Kidney tubule cell (primary cell): ENCODE measurements at places on chromosomes 6 and 20.

DNA sequence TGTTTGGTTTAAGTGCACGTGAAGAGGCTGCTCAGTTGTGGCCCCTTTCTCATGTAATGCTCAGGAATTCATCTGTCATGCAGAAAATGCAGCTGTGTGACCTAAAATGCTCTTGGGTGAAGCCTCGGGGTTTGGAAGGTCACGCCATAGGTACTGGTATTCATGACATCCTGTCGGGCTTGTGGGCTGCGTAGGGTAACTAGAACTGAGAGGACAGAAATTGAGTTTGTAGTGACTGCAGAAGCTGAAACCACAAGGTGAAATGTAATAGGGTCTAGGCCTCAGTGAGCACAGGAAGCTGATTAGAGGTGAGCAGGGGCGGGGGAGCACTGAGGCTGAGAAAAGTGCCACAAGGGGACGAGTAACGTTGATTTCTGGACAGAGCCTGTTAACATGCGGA is 128.8 kb downstream of the SOBP start:
- DNase-seq = no peak

DNA sequence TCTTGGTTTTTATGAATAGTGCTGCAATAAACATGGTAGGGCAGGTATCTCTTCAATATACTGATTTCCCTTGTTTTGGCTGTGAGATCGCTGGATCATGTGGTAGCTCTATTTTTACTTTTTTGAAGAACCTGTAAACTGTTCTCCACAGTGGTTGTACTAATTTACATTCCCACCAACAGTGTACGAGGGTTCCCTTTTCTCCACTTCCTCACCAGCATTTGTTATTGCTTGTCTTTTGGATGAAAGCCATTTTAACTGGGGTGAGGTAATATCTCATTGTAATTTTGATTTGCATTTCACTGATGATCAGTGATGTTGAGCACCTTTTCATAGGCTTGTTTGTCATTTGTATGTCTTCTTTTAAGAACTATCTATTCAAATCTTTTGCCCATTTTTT is 8.0 kb upstream of the ARG1 start:
- no peak for DNase-seq

DNA sequence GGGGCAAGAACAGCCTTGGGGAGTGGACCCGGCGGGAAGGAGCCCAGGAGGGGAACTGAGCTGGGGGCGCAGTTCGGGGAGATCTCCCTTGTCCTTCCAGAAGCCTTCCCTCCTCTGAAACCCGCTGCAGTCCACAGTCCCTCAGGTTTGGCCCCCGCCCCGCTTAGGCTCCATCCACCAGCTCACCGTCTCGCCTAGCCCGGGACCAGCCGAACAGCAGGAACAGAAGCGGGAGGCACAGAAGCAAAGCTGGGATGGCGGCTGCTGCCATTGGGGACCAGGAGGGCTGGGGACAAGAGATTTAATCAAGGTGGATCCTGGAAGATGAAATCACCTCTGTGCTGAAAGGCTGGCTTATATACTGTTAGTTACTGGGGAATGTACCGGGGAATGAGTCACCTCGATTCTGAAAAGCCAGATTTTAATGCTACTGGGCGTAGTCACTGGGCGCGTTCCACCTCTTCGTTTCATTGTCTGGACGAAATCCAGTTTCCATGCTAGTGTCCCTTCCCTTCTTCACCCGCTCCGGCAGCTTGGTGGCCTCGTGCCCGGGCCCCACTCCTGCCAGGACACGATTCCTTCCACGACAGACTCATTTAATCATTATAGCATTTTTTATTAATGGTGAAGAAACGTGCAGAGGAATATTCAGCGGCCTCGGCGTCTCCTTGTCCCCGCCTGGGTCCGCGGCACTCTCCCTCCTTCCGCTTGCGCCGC is at the start of gene RAET1L:
RAET1L (minus strand) TSS at position 332 of the 717 bp plus-strand sequence; CDS start at position 271, 61 bp downstream.
- peak; percentile 82 for DNase-seq

DNA sequence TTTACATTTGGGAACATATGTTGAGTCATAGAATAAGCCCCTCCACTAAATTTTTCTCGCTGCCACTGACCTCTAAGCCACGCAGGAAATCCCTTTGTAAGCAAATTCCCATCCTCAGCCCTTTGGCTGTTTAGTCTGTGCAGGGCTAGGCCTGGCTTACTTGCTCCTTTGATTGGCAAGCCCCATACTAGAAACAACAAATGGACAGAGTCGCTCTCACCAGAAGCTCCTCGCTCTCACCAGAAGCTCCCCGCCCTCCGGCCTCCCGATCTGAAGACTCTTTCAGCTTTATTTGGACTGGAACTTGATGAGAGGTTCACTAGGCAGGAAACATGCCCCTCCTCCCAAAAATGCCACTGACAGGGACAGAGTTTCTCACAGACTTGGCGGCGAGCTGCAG is 149.2 kb upstream of the EXOC2 start:
- DNase-seq = no peak

GRCh38 chr6:38489951-38490350 is 149.8 kb downstream of the BTBD9 start:
- DNase-seq = no peak

GRCh38 chr20:17827079-17827478 is 127.3 kb downstream of the BANF2 start:
- DNase-seq = no peak

DNA sequence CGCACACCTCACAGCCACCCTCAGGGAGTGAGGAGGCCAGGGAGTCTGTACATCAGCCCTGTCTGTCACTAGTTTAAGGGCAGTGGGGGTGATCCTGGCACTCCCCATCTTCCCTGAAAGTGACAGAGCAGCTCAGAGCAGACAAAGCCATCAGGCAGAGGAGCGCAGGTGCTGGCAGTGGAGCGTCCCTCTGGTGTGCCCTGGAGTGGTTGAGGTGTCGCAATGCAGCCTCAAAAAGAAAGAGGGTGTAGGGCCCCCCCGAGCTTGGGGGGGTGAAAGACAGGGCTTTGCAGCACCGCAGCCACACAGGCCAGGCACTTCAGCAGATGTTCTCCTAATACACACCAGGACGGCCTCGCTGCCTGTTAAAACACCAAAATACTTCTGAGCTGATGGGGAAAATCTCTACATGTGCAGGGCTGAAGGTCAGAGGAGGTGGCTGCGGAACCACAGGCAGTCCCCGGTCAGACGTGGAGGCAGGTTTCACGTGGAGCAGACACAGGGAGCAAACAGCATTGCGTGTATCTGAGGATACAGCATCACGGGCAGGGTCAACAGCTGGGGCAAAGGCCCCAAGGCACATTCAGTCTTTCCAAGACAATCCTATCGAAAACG is 69.5 kb downstream of the PREX1 start:
- no peak for DNase-seq

- DNase-seq = no peak
These were observed 247.0 kb downstream of the LRFN2 start for GRCh38 chr6:40340196-40340595.

DNA sequence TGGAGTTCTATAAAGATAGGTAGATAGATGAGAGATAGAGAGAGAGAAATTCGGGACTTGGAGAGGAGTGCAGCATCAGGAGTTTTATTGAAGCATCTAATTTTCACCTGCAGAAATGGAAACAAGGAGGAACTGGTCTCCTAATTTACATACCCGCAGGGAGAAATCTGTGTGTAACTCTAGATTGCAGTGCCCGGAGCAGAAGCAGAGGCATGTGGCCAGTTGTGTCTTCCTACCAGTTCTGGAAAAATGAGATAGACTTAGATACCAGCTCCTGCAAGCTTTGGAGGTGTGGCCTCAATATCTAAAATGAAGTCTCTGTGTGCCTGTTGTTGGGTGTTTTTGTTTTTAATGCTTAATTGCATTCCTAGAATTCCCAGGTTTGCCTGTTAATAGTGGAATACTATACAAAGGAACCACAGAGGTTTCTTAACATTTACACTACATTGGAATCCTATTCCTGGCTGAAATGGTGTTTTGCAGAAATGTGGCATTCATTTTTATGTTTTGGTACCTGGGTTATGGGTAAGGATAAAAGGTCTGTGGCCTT is 57.4 kb downstream of the DTD1 start:
- DNase-seq = no peak

GRCh38 chr6:139648430-139649000 is 274.1 kb upstream of the CITED2 start:
- no peak for DNase-seq

- no peak for DNase-seq
These were observed 1.5 kb upstream of the MAS1L start for GRCh38 chr6:29489286-29489685.

- DNase-seq = peak; percentile 94
These were observed 34.0 kb downstream of the CNKSR3 start for GRCh38 chr6:154476494-154476893.
